B cell (primary cell): ENCODE measurements at places on chromosomes 6 and 20. TPM values are rescaled to one million over a fixed set of nuclear protein-coding genes. Genes with fewer than 3 reads are reported as not detected.
A peak's percentile ranks its signal among the peaks of the same experiment; 100 is the strongest.

DNA sequence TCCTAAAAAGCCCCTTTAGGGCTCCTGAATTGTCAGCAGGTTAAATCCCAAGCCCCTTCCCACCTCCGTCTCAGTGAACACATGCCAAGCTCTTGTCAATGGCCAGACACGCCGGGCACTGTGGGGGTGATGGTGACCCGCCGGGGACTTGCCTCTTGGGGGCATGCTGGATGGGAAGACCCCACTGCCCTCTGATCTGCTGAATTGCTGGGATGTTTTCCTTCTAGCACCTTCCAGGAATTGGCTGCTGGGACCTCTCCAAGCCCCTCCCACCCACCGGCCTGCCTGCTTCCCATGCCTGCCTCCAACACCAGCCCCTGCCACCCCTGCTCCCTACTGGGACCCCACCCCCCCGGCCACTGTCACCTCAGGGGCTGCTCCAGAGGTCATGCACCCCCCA, 345.9 kb downstream of the CDH4 start:
- no peak for DNase-seq
- H3K4me1 ChIP-seq: no peaks in the 10 kb centered on the region
- no peaks in the 10 kb centered on the region for H3K36me3 ChIP-seq

GRCh38 chr20:3275966-3276679, 37.1 kb upstream of the SLC4A11 start:
- peaks cover 6% of the 10 kb centered on the region for H3K36me3 ChIP-seq
- H3K27ac ChIP-seq: no peak overlapping the region
- H3K4me3 ChIP-seq: no peak overlapping the region
- no peaks in the 10 kb centered on the region for H3K27me3 ChIP-seq

DNA sequence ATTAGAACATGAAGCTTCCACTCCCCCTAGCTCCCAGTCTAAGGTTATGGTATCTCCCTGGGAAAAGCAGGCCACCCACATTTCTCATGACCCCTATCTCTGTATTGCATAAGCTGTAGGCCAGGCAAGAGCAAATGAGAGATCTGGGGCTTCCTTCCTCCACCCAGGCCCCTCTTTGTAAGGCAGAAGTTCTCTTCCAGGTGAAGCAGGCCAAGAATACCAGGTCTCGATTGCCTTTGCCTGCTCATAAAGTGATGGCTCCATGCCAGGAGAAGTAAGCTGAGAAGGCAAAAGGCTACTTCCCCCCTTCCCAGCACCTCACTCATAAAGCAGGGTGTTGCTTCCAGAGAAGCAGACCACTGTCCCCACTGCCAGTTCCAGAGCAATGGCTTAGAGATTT, 144.1 kb upstream of the KCNK16 start:
- DNase-seq: no peak
- H3K27ac ChIP-seq: no peak overlapping the region
- no peak overlapping the region for H3K4me3 ChIP-seq
- H3K36me3 ChIP-seq: no peaks in the 10 kb centered on the region

DNA sequence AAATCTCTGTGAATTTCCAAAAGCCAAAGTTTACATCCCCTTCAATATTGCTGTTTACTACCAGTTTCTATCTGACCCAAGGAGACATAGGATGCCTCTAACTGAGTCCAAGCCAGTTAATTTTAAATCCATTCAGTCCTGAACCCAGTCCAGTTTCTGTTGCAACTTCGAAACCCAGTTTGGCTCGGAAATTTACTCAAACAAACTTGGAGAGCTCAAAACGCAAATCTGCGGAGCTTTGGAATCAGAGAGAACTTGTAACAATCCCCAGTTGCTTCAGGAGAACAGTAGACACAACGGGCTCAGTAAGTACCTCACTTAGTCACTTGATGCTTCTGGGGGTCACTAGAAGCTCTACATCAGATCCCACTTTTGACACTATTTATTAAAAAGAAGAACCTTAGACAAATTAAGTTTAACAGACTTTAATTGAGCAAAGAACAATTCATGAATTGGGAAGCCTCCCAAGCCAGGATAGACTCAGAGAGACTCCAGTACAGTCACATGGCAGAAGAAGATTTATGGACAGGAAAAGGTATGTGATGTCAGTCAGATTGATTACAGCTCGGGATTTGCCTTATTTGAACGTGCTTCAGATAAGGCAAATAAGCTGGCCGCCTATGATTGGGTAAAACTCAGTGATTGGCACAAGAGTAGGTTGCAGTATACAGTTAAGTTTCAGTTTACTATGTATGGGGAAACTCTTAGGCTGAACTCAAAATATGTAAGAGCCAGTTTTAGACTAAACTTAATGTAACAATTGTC, 118.0 kb downstream of the RFPL4B start:
- H3K27ac ChIP-seq: no peak overlapping the region
- H3K27me3 ChIP-seq: no peaks in the 10 kb centered on the region
- no peaks in the 10 kb centered on the region for H3K4me1 ChIP-seq
- no peak for DNase-seq
- H3K4me3 ChIP-seq: no peak overlapping the region

GRCh38 chr6:160222491-160222890, 36.1 kb downstream of the SLC22A2 start:
- no peaks in the 10 kb centered on the region for H3K4me1 ChIP-seq
- peaks cover 3% of the 10 kb centered on the region for H3K27me3 ChIP-seq
- no peak overlapping the region for H3K4me3 ChIP-seq
- no peak overlapping the region for H3K27ac ChIP-seq
- DNase-seq: no peak

DNA sequence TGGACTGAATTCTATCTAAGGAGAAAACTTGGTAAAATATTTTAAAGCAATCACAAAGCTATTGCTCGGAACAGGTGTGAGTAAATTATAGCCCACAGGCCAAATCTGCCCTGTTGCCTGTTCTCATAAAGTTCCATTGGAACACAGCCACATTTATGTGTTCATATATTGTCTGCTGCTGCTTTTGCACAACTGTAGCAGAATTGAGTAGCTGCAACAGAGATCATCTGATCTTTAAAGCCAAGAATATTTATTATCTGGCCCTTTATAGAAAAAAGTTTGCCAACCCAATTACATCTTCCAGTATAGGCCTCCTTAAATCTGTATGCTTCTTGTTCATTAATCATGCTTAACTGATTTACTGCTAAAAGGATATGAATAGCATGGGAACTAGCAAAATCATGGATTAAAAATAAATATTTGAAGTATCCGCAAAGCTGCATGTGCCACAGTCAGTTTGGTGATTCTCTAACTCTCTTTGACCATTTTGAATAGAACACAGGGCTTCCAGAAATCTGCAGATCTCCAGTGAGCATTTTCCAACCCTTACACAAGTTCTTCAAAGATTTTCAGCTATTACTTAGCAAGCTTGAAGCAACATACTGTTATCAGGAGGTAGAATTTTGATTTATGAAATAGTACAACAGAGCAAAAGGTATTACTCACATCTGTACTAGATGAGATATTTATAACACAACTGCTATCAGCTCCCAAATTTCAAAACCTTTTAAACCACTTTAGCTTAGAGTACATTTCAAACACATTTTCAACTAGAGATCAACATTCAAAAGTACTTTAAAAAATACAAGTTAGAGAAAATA, 312.6 kb upstream of the ID4 start:
- no peak for DNase-seq
- no peaks in the 10 kb centered on the region for H3K27me3 ChIP-seq
- H3K4me3 ChIP-seq: no peak overlapping the region

- H3K27me3 ChIP-seq: no peaks in the 10 kb centered on the region
- DNase-seq: no peak
- no peaks in the 10 kb centered on the region for H3K36me3 ChIP-seq
- no peak overlapping the region for H3K27ac ChIP-seq
- H3K4me1 ChIP-seq: peaks cover 47% of the 10 kb centered on the region
- H3K4me3 ChIP-seq: no peak overlapping the region
Measured at GRCh38 chr6:14228571-14228970, 111.0 kb downstream of the CD83 start.

GRCh38 chr6:150755042-150755441, 110.5 kb upstream of the MTHFD1L start:
- DNase-seq: no peak
- no peak overlapping the region for H3K27ac ChIP-seq
- peaks cover 6% of the 10 kb centered on the region for H3K36me3 ChIP-seq
- no peaks in the 10 kb centered on the region for H3K27me3 ChIP-seq
- H3K4me1 ChIP-seq: peaks cover 3% of the 10 kb centered on the region

DNA sequence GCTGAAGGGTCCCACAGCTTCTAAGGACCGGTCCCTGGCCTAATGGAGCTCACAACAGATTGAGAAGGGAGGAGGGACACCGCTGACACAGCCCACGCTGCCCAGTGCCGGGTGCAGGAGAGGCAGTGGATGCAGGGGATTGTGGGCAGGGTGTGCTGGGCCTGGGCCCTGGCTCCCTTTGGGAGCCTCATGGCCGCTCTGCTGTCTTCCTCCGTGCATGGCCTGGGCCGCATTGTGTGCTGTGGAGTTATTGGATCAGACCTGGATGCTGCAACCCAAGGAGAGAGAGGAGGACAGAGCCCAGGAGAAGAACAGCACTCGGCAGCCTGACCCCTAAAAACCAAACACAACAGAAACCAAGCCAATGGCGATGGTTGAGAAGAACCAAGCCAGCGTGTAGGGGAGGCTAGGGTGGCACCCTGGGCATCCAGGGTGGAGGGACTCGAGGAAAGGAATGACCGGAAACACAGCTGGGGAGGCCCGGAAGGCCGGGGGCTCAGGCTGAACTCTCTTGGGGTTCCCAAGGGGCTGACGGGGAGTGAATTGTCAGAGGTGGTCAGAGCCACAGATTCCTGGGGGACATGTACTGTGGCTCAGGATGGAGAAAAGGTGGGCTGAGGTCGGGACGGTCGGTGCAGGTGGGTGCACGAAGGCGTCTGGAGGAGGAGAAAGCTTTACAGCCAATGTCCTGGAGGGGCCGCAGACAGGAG, 41.0 kb downstream of the ERMARD start:
- H3K36me3 ChIP-seq: no peaks in the 10 kb centered on the region
- no peak for DNase-seq
- H3K4me3 ChIP-seq: no peak overlapping the region
- H3K27me3 ChIP-seq: peaks cover 39% of the 10 kb centered on the region

DNA sequence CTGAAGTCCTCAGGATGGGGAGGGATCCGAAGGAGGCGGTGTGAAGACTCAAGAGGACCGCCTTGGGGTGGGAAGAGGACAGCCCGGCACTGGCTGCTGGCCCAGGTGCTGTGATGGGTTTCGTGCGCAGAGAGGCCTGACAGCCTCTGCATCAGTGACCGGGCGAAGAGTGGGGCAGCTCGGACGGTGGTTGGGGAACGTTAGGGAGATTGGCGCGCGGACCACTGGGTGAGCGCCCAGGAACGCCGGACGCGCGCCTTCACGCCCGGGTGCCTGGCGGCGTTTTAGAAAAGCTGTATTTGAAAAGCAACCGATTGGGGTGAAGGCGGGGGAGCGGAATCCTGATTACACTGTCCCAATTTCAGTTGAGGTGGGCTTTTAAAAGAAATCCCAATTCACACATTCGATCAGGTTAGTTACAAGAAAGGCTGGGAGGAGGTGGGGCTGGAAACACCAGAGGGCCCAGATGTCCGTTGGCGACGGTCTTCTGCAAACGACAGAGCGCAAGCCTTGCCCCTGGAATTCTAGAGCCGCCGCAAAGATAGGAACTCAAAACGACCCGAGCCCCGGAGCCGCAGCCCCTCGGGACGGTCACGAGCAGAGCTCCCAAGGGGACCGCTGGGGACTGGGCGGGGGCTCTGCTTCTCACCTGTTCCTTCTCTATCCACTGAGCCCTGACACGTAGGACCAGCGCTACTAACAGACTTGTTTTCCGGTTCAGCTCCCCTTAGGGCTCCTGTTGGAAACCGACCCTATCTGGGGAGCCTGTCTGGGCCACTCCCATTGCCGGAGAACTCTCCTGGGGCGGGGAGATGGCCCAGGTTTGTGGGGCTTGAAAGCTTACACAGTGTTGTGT, 8.5 kb upstream of the TRIM40 start:
- no peaks in the 10 kb centered on the region for H3K36me3 ChIP-seq
- H3K4me3 ChIP-seq: no peak overlapping the region
- DNase-seq: peak; percentile 59
- peaks cover 18% of the 10 kb centered on the region for H3K4me1 ChIP-seq

DNA sequence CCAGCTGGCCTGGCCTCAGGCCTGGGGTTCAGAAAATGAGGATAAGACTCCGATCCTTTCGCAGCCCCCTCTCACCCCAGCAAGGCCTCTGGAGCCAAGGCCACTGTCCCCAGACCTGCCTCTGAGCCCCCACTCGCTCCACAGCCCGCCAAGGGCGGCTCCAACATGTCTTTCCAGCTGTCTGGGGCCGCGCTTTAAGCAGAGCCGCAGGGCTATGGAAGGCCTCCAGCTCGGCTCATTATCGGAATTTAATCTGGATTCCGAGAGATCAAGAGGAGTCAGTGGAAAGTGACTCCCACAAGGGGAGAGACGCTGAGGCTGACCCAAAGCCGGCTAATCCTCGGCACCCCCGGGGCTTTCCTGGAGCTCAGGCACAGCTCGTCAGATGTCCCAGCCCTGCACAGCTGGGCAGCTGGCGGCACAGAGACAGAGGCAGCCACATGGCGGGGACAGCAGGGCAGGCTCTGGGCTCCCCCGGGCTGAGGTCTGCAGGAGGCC, 41.8 kb downstream of the BMP7 start:
- no peaks in the 10 kb centered on the region for H3K27me3 ChIP-seq
- no peak overlapping the region for H3K4me3 ChIP-seq
- H3K36me3 ChIP-seq: no peaks in the 10 kb centered on the region
- H3K27ac ChIP-seq: no peak overlapping the region

DNA sequence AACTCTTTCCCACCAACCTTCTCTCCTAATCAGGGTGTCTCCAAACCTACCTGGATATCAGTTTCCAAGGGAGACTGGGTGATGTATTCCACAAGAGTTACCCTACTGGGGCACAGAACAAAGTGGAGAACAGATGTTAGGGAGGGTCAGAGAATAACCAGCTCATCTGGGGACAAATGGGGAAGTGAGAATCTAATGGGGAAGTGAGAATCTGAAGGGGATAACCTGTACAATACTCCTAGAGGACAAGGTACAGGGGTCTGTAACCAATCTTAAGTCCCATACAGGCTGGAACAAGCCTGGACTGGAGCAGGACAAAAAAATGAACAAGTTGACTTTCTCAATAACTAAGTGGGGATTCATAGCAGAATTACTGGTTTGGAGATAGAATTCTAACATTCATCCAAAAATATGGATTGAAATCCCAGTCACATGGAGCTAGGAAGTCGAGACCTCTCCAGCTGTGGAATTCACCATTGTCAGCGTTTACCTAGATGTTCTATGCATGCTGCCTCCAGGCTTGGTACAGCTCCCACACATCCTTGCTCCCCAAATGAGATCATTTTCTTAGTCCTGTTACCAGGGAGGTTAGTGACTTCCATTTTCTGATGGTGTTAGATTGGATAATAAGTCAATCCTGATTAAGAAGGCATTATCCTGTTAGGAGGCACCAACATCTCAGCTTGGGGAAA, 214.8 kb upstream of the MOCS1 start:
- H3K36me3 ChIP-seq: no peaks in the 10 kb centered on the region
- no peak overlapping the region for H3K4me3 ChIP-seq
- DNase-seq: peak; percentile 86
- peaks cover 28% of the 10 kb centered on the region for H3K4me1 ChIP-seq
- H3K27me3 ChIP-seq: no peaks in the 10 kb centered on the region

DNA sequence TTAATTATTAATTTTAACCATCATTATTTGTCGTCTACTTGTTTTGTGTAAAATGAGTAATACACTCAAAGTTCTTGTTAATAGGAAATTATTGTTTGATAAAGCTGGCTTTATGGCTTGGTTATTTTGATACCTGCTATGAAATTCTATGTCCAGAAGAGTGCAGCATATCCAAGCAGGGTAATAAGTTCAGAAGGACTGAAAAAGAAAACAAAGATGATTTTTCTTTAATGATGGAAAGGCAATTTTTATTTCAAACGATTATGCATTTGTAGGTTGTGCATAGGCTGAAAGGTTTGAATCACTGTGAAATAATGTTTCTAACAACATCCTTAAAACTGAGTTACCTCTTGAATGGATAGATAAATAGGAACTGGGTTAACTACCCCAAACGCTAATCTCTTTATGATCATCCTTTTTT, 1.4 kb upstream of the MAN1A1 start:
- peak overlapping the region; percentile 85 for H3K27ac ChIP-seq
- no peaks in the 10 kb centered on the region for H3K27me3 ChIP-seq
- H3K36me3 ChIP-seq: no peaks in the 10 kb centered on the region

POLH gene
- 8.9 and 14.7 TPM in 2 replicates for polyA plus RNA-seq

TULP1 gene
- polyA plus RNA-seq: not detected in 2 replicates
